Spinal cord (tissue), 10 donors: ENCODE measurements at places on chromosomes 11 and 22. TPM values are rescaled to one million over a fixed set of nuclear protein-coding genes. Genes with fewer than 3 reads are reported as not detected.

GRCh38 chr11:19323502-19323901 lies 82.8 kb upstream of the E2F8 start:
- no peak for DNase-seq

Gene ACTN3
- 0.39 TPM for polyA plus RNA-seq

DNA sequence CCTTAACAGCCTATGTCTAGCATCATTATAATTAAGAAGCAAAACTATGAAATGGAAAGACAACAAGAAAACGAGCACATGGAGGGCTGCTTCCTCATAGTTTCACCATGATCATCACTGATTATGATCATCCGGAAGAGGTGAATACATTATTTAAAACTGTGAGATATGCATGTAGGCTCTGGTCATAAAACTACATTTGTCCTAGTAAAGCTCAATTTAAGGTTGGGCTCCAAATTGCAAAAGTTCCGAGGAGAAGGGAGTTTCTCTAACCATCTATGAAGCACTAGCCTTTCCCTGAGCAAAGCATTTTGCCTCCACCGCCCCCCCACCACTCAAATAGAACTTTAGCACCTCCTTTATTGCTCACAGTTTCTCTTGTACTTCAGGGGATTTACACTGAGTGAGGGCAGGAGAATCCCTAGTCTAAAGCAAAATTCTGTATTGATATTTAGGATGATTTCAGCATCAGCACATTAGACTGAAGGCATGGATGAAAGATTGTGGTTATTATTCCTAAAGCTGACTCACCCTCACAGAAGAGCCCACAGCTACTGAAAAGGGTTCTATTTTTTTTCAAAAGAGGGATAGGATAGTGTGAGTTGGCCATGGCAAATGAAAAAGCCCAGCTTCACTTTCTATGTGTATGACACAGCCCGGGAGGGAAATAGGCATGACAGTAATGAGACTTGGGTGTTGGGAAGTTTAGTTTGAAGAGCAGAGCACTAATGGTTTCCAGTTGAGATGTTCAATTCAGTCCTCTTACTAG lies 203.4 kb downstream of the CADM1 start:
- no peak for DNase-seq

DNA sequence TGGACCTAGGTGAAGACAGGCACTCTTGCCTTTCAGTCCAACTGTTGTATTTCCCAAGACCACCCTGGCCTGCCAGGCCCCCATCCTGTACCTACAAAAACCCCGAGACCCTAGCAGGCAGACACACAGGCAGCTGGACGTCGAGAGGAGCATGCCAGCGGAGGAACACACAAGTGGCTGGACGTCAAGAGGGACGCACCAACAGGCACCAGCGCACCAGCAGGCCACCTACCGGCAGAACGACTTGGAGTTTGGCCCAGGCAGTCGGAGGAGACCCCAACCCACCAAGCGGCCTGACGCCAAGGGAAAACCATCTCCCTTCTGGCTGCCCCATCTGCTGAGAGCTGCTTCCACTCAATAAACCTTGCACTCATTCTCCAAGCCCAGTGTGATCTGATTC lies 1883.4 kb upstream of the RAG2 start:
- DNase-seq: no peak

Gene TMEM151A
- 50.9 TPM for polyA plus RNA-seq

GRCh38 chr11:131522851-131523250 lies 152.4 kb downstream of the NTM start:
- no peak for DNase-seq

DNA sequence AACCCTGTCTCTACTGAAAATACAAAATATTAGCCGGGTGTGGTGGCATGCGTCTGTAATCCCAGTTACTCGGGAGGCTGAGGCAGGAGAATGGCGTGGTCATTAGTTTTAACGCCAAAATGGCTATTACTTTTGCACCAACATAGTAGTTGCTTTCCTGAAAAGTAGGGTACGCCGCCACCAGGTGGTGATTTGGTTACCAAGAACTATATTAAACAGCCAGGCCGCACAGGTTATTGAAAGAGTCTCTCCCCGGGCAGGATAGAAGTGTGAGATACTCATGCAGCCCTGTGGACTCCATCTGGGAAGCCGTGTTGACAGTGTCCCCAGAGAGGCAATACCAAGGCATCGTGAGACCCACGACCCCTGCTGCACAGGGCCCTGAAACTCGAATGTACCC lies 24.6 kb upstream of the LRRC32 start:
- no peak for DNase-seq
